Dorsolateral prefrontal cortex (tissue), 122 donors: ENCODE measurements at places on chromosomes 3 and 15.

DNA sequence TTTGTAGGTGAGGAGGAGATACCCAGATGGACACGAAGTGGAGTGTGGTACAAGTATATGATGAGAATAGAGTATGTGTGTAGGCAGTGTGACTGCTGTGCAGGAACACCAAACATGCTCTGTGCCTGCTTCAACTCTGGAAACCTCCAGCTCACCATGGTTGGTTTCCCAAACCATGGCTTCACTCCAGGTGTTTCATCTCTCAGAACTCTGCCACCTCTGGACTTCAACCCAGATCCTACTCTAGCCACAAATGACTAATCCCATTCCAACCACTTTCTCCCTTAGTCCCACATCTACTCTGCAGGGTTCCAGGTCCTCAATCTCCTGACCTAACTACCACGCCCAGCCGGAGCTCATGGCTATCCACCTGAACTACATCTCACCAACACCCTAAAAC is 102.1 kb downstream of the RYK start:
- DNase-seq, result no peak

DNA sequence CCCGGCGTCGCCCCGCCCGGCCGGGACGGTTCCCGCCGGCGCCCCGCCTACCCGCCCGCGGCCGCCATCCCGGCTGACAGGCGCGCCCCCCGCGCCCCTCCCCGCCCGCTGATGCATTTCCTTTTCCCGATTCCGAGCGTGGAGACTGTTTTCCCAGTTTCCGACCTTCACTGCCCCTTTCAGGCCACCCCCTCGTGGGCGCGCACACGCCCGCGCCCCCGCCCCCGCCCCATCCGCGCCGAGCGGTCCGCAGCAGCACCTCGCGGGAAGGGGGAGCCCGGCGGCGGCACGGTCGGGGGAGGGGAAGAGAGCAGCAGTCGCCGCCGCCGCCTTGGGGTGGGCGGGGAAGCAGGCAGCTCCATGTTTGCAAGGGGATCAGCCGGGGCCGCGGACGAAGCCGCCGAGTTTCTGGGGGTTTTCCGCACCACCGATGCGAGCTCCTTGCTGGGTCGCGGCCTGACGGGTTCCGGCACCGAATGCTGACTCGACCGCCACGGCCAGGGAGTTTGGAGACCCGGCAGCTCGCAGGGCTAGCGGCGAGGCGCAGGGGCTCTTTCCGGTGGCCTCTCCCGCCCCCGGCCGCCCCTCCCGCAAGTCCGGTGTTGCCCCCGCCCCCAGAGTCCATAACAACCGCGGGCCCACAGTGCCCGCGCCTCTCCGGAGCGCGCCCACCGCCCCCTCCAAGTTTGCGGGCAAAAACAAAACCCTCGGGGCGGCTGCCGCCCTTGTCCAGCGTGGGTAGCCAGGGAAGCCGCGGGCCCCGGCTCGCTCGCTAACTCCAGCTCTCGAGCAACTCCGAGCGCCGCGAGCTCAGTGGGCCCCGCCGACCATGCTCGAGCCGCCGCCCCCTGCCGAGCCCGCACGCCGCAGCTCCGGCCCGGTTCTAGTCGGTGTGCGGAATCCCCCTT is 3.2 kb upstream of the SIN3A start:
- peak; percentile 24 for DNase-seq

GRCh38 chr3:94269763-94270162 is 206.9 kb downstream of the NSUN3 start:
- no peak for DNase-seq

DNA sequence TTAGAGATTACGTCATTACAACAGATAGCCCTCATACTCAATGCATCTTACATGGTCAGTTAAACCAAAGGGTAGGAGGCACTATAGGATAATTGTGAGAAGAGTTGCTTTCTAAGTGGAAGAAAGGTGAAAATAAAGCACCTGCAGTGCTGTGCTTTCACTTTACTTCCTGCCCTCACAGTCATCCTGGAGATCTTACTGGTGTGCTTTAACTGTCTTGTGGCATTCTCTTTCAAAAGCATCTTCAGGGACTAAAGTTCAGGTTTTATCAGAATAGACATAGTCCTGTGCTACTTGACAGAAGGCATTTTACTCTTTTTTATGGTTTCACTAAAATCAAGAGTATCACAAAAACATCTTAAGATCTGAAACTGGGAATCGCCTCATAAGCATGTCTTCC is 286.6 kb downstream of the ZBTB20 start:
- no peak for DNase-seq

DNA sequence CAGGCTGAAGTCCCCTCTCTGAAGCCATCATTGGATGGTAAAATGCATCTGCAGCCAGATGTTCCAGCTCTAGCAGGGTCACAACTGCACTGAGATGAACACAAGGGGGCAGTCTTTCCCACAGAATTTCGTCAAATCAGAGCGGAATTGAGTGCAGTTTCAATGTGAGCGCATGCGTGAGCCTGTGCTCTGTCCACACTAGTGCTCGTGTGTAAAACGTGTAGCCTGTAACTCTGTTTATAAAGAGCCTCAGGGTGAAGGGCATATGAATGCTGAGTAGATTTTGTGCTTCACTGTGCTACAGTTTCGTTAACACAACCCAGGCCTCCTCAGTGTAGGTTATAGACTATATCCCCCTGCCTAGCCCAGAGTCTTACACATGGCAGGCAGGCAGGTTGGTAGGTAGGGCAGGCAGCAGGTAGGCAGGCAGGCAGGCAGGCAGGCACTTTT is 92.7 kb upstream of the GOLGA6L4 start:
- peak; percentile 44 for DNase-seq

- no peak for DNase-seq
These were observed 10.3 kb upstream of the EIF1B start for GRCh38 chr3:40299130-40299720.

- DNase-seq, result no peak
These were observed 82.1 kb upstream of the FHIT start for GRCh38 chr3:61333192-61333961.

GRCh38 chr3:177332955-177333354 is 135.7 kb upstream of the TBL1XR1 start:
- DNase-seq, result no peak

DNA sequence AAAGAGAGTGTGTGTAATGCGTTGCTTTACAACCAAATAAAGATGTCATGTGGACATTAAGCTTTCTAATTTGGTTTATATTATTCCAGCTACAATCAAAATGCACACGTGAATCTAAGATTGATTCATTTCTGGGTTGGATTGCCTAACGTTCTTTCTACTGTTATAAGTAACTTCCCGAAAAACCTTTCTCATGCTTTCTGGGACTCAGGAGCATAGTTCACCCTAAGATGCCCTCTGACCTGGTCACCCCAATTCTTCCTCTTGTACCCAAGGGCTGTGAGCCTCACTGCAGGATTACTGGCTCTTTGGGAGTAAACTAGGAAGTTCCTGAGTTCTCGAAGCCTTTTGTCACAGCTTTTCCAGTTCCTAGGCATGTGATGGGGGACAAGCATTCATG is 12.7 kb upstream of the LMCD1 start:
- DNase-seq, result no peak

GRCh38 chr3:126543457-126544061 is 15.2 kb downstream of the C3orf22 start:
- no peak for DNase-seq

DNA sequence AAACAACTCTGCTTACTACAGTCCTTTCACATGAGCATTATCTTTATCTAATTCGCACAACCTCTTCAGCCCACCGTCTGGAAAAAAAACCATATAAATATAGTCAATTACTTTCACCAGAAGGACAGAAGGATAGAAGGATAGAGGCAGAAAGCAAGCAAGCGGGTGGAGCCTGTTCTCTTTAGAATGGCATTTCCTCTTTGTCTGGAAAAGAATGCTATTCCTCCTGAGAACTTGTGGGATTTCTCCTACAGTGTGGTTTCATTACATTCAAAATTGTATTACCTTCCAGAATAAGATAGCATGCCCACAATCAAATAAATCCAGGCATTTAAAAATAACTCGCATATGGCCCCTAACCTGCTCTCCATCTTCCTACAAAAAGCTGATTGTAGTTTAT is 23.1 kb downstream of the SLC30A4 start:
- no peak for DNase-seq

DNA sequence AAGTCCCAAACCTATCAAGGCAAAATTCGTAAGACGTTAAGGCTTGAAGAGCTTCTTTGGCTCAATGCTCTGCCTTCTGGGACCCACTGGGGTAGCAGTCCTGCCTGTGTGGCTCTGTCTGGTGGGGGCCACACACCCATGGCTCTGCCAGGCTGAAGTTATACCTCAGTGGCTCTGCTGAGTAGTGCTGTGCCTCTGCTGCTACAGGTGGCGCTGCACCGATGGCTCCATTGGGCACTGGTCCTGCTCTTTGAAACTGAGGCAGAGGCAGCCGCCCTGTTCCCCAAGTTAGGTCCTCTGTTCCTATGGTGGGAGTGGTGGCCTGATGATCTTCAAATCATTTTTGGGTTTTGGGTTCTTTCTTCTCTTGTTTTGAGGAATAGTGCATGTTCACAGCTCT is 68.0 kb upstream of the AP4E1 start:
- no peak for DNase-seq

GRCh38 chr15:45855907-45856579 is 221.2 kb downstream of the SQOR start:
- no peak for DNase-seq

- DNase-seq, result no peak
These were observed 47.0 kb upstream of the GK5 start for GRCh38 chr3:142272200-142272891.

DNA sequence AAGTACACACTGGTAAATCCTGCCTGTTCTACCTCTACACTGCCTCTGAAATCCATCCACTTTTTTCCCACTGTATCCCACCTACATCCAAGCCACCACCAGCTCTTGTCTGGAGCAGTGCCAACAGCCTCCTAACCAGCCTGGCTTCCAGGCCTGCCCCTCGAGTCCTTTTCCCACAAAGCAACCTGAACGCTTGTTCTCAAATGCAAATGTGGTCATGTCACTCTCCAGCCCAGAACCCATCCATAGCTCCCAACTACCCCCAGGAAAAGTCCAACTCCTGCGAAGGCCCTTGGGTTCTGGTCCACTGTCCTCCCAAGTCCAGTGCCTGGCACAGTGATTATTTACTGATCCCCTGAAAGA is 83.8 kb downstream of the SEMA5B start:
- no peak for DNase-seq

DNA sequence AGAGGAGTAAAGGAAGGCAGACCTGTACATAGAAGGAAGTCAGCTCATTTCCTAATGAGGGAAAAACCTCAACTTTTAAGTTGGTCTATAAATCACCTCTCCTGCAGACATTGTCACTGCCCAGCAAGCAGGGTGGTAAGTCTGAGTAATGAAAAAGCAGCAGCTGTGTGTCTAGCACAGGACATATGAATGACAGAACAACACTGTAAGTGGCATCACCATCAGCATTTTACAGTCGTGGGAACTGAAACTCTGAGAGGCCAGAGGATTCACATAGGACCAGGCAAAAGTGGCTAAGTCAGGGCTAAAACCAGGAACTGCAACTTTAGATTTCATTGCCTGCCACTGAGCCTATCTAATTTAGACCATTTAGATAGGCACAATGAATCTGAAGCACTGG is 235.6 kb downstream of the CLSTN2 start:
- no peak for DNase-seq

GRCh38 chr3:149167898-149168297 is 38.5 kb downstream of the HPS3 start:
- DNase-seq, result no peak

DNA sequence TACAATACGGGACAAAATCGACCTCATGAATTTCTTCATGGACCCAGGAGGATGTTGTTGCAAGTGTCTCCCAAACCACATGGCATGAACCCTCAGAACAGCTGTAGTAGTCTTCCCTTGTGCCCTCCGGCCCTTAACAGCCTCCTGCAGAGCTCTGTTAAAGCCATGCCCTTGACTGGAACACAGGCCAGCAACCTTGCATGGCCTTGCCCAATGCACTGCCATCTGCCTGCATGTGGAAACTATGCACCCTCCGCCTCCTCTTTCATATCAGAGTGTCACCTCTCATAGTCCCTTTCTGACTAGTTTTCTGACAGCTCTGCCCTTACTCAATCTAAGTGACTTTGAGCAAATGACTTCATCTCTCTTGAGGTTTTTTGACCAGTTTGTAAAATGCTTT is 39.4 kb upstream of the TRIM71 start:
- no peak for DNase-seq

DNA sequence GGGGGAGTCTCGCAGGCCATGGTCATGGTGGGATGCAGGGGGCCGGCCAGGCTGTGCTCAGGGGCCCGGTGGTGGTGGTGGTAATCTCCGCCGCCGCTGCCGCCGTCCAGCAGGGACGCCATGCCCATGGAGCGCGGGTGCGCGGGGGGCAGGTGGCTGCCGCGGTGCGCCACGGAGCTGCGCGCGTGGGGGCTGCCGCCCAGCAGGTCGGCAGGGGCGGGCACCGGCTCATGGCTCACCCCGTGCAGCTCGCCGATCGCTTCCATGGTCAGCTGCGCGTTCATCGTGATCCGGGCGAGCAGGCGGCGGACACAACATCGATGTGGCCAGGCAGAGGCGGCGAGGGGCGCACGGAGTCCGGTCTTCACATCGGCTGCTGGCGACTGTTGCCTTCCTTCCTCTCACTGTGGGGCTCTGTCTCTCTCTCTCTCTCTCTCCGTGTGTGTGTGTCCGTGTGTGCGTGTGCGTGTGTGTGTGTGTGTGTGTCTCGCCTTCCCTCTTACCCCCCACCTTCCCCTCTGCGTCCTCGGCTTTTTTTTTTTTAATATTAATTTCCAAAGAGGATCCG is 451 bp downstream of the ONECUT1 start:
- DNase-seq, result no peak

- no peak for DNase-seq
These were observed 313.4 kb downstream of the BCHE start for GRCh38 chr3:165523801-165524200.

- DNase-seq, result no peak
These were observed 699 bp upstream of the MESP1 start for GRCh38 chr15:89751748-89752147.

DNA sequence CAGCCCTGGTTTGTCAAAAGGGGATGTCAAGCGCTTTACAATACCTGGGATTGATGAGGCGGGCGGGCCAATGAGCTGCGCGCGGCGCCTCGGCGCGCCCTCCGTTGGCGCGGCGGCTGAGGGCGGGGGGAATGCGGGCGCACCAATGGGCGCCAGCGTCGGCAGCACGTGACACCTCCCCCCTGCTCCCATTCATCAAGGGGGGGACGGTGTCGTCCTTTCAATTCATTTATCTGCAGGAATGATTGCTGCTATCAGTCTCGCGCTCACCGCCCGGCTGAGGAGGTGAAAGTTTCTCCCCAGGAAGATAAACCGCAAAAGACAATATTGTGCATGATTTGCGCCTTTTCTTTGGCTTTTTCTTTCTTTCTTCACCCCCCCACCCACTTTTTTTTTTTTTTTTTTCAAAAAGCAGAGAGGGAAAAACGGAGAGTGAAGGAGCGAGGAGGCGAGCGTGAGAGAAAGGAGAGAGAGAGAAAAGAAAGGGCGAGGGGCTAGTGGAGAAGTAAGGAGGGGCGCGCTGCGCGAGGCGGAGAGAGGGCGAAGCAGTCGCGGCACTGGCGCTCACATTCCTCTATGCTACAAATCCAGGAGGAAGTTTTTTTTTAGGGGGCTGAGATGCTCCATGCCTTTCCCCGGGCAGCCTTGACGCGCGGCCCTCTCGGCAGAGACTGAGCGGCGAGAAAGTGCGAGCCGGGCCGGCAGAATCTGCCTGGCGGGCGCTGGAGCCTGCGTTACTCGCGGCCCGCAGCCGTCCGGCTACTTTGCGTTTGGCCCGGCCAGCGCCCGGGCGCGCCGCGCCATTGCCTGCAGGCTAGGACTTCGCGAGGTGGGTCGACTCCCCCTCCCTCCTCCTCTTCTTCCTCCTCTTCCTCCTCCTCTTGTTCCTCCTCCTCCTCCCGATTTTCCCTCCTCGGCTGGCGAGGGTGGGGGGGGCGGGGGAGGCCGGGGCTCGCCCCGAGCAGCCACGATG is at the start of gene ZIC1:
Gene ZIC1, plus strand, starts transcription at position 223 of the 973 bp plus-strand sequence. Its CDS starts 748 bp downstream, at position 971.
- DNase-seq, result peak; percentile 63
